ENCODE measurements at places on chromosomes 11 and 22.
A peak's percentile ranks its signal among the peaks of the same experiment; 100 is the strongest.

- DNase-seq, result no peak
Measured at GRCh38 chr11:31779374-31779791, 31.7 kb downstream of the PAX6 start.

DNA sequence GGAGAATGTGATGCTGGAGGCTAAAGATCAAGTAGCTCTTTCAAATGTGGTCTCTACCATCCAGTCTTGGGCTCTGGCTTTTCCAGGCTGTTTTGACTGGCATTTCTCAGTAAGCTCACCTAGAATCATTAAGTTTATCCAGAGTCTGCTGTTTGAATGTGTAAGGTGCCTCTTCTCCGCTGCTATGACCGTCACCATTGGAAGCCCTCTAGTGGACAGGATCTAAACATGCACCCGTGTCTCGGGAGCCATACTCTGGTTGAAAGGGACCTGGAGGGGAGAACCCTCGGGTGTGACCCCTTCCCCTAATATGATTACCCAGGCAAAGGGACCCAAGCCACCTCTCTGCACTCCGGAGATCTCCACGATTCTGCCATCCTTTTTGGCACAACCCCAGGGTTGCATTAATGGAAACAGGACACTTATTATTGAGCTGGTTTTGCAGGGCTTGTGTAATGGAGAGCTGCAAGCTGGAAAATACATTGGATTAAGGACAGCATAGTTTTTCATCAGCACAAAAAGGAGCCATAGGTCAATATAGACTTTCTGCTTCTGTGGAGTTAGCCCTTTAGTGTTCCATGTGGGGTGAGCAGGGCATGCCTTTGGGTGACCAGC lies 191.0 kb upstream of the LARGE1 start:
- DNase-seq, result no peak

DNA sequence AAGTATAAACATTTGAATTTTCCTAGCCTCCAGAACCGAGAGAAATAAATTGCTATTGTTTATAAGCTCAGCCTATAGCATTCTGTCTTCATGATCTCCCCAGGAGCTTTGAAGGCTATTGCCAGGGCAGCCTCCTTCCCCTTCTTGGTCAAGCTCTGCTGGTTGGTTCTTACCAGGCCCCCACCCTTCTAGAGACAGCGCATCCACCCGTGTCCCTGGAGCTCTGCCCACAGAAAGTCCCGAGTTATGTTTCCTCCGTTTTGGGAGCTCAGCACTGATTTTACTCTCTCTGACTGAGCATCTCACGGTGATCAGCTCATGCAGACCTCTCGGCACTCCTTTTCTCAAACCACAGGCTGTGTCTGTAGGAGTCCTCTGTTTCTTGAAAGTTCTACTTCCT lies 123.8 kb upstream of the SORL1-AS1 start:
- no peak for DNase-seq

GRCh38 chr11:57239348-57239747 lies 2.3 kb upstream of the APLNR start:
- DNase-seq, result no peak

- DNase-seq, result no peak
Measured at GRCh38 chr22:25352294-25352680, 132.8 kb downstream of the CRYBB2 start.

- no peak for DNase-seq
Measured at GRCh38 chr11:2426826-2427521, 17.3 kb downstream of the TRPM5 start.

- DNase-seq, result no peak
Measured at GRCh38 chr11:67636962-67637361, 2.6 kb downstream of the TBX10 start.

GRCh38 chr22:30210235-30210909 lies 36.2 kb downstream of the LIF start:
- DNase-seq, result no peak

DNA sequence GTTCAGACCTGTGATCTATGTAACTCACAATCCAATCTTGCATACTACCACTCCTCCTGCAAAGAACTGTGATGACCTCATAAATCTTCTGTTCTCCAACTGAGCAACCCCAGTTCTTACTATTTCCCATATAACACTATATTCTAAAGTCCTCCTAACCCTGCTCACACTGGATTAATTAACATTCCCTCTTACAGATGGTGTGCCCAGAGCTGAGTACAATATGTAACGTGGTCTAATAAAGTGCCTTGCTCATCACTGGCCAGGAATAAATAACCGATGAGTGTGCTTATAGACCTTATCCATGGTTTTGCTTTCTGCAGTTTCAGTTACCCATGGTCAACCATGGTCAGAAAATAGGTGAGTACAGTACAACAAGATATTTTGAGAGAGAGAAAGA lies 28.6 kb downstream of the PRCP start:
- no peak for DNase-seq

- no peak for DNase-seq
Measured at GRCh38 chr22:34283844-34284243, 363.6 kb upstream of the LARGE1 start.

DNA sequence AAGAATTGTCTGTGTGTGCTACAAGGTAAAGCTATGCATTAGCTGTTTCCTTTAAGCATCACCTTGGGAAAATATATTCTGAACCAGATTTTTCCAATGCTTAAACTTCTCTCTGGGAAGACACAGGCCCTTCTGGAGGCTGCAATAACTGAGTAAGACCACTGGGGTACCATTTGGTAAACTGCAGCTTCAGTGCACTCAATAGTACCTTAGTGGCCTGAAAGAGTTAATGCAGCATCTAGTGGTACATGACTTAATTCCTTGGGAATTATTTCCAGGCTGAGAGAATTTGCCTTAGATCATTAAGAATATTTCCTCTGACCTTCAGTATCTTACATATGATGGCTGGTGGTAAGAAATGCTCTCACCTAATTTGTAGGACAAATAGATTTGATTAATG lies 727.4 kb downstream of the DLG2 start:
- DNase-seq, result no peak

DNA sequence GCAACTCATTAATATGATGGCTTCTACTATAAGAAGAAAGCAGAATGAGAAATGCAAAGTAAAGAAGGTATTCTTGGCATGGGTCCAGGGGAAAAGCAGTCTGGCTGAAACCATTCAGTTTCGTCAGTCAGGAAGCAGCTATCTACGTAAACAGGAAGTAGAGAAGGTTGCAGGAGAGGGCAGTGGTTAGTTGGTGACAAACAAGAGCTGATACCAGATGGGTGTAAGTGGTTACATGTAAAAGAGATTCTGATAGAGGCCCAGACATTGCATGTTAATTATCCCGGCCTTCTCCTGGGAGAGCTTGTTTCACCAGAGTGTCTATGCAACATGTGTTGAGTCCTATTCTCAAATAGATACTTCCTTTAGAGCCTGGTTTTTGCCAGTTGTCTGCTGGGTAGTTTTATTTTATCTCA lies 58.4 kb upstream of the PSMA1 start:
- peak; percentile 7 for DNase-seq

- no peak for DNase-seq
Measured at GRCh38 chr11:65785319-65786007, 1.4 kb upstream of the OVOL1 start.

DNA sequence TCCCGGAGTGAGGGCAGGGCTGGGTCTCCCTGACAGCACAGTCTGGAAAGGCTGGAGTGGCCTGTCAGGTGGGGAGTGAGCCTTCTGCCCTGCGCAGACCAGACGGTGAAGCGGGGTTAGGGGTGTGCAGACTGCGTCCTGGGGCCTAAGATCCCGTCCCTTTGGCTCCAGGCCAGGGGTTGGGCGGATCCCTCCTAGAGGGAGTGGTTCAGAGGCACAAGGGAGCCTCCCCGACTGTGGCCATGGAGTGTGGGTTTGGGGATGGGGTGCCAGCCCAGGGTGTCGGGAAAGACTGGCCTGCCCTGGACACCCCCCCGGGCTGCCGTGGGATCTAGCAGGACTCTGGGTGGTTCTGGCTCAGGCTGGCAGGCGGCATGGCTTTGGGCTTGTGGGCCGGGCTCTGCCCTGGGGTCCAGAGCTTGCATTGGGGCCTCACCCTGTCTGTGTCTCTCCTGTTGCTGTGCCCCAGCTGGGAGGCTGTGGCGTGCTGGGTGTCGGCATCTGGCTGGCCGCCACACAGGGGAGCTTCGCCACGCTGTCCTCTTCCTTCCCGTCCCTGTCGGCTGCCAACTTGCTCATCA lies 19.5 kb downstream of the TSPAN4 start:
- no peak for DNase-seq

GRCh38 chr22:41613456-41613855 lies 7.4 kb downstream of the DESI1 start:
- no peak for DNase-seq
